ENCODE measurements at places on chromosomes 7 and 10.

- DNase-seq = no peak
- no peaks in the 10 kb centered on the region for H3K4me1 ChIP-seq
- H3K27ac ChIP-seq = no peak overlapping the region
- H3K36me3 ChIP-seq = no peaks in the 10 kb centered on the region
- H3K4me3 ChIP-seq = no peak overlapping the region
Observed at GRCh38 chr10:127762925-127763324, 25.9 kb downstream of the FOXI2 start.

DNA sequence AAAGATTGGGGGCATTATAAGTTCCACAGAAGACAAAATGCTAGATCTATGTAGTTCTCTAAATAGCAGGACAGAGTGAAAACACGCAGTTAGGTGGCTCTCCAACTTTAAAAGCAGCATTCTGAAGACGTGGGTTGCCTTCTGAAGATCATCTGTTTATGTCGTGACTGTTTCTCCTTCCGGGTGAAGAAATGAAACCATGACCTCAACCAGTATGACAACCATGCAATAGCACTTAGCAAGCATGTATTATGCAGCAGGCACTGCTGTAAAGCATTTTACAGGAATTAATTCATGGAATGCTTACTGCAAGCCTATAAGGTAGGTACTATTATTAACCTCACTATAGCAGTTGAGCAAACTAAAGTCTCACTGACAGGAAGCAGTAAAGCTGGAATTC, 125.2 kb downstream of the SLC25A13 start:
- no peak for DNase-seq
- no peaks in the 10 kb centered on the region for H3K4me1 ChIP-seq
- H3K36me3 ChIP-seq = peaks cover 10% of the 10 kb centered on the region

DNA sequence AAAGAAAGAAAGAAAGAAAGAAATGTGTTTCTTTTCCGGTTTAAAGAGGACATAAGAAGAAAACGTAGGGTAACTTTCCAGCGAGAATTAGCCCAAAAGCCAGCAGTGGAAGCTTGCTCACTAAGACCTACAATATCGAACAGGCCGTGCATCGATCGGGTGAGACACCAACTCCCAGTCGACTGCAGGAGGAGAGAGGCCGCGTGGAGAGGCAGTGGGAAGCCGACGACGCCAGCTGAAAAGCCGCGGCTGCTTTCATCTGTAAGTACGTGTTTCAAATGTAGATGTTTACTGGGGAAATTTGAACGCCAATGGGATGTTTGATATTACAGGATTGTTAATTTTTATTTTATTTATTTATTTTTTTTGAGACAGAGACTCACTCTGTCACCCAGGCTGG, 28.6 kb upstream of the GIMAP8 start:
- DNase-seq = no peak
- H3K36me3 ChIP-seq = no peaks in the 10 kb centered on the region
- no peaks in the 10 kb centered on the region for H3K4me1 ChIP-seq
- H3K27me3 ChIP-seq = no peaks in the 10 kb centered on the region
- H3K4me3 ChIP-seq = no peak overlapping the region
- no peak overlapping the region for H3K27ac ChIP-seq

GRCh38 chr10:77682393-77683087, 44.9 kb upstream of the KCNMA1 start:
- H3K27ac ChIP-seq = no peak overlapping the region
- H3K4me3 ChIP-seq = no peak overlapping the region
- no peaks in the 10 kb centered on the region for H3K4me1 ChIP-seq
- no peak for DNase-seq

- H3K27me3 ChIP-seq = no peaks in the 10 kb centered on the region
- H3K4me1 ChIP-seq = no peaks in the 10 kb centered on the region
- no peak overlapping the region for H3K27ac ChIP-seq
Observed at GRCh38 chr10:48236199-48236621, 38.3 kb downstream of the FRMPD2 start.

- no peak overlapping the region for H3K27ac ChIP-seq
- no peak overlapping the region for H3K4me3 ChIP-seq
- no peaks in the 10 kb centered on the region for H3K4me1 ChIP-seq
Observed at GRCh38 chr10:117075064-117075463, 63.0 kb downstream of the VAX1 start.

GRCh38 chr7:102024769-102025391, 207.5 kb downstream of the CUX1 start:
- H3K4me1 ChIP-seq = no peaks in the 10 kb centered on the region
- no peak overlapping the region for H3K27ac ChIP-seq

- no peak overlapping the region for H3K27ac ChIP-seq
- peaks cover under 1% of the 10 kb centered on the region for H3K36me3 ChIP-seq
- H3K4me3 ChIP-seq = no peak overlapping the region
- H3K4me1 ChIP-seq = no peaks in the 10 kb centered on the region
Observed at GRCh38 chr7:152859781-152860191, 100.2 kb downstream of the ACTR3B start.
